ENCODE measurements at places on chromosomes 3 and 15.

- no peak for DNase-seq
Measured at GRCh38 chr3:72593881-72594397, 254.3 kb downstream of the SHQ1 start.

GRCh38 chr15:41022487-41023090 is 69.3 kb downstream of the CHAC1 start:
- peak; percentile 45 for DNase-seq

DNA sequence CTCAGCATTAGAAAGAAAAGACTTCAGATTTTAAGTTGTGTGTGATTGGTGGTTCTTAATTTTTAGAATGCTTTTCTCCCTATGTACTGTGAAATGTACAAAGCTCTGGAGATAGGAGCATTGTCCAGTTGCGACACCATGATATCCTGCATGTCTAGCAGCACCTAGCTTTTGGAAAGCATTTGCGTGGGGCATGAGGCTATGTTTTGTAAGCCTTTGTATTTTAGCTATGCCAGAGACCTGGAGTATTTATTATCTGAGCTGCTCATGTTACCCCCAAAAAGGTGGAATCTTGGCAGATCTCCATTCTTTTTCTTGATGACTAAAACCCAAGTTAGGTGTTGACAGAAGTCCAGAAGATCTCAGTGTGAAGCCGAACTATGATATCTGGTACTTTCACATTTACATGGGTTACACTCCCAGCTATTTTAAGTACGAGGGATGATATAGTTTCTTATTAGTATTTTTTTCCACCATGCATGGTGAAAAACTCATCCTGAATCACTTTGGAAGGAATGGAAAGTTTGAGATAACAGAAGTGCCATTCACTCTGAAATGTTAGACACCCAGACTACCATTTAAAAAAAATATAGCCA is 126.7 kb upstream of the SAMMSON start:
- no peak for DNase-seq

DNA sequence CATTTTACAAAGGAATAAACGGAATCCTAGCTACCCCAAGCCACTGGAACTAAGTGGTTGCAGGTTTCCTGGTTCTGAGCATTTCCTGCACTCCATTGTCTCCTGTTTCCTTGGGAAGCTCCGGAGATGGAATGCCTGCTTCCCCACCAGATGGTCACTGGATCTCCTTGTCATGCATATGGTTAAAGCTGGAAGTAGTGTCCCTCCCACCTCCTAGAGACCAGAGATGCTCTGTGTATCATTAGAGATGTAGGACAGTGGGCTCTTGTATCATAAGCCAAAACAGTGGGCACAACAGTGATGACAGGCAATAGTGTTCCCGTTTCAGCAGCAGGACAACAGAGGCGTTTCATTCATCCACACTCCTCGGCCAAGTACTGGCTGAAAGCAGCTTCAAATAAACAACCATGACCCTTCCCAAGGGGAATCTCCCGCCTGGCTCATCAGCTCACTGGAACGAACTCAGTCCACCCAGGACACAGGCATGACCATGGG is 136.2 kb upstream of the EIF1B start:
- DNase-seq, result no peak

GRCh38 chr15:35486296-35486695 is 59.7 kb downstream of the DPH6 start:
- DNase-seq, result no peak

DNA sequence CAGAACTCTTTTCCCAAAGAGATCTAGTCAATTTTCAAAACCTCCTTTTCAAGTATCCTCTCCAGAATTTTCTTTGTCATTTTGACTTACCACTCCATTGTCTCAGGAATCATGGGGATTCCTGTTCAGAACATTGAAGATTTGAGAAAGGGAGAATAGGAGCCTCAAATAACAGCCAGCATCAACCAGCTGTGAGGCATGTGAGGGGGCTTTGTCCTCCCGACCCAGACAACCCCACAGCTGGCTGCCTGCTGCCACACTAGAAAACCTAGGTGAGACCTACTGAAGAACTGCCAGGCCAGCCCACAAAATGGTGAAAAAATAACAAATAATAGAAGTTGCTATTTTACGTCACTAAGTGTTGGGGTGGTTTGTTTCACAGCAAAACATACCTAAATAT is 5.9 kb upstream of the ARHGEF26 start:
- DNase-seq, result no peak

DNA sequence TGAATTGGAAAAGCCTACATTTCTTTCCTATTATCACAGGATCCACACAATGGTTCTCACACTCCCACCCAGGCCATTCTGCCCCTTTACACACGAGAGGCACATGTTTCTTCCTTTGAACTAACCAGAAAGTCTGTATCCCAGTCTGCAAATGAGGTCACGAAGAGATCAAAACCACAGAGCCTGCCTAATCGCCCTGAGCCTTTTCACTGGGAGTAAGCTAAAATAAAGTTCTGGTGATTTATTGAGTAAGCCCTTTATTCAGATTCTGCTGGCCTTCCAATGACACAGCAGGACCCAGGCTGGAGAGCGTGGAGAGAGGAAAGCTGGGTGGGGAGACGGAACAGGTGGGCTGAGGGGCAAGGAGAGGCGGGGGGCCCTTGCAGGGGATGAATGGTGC is 78.7 kb downstream of the ATP1B3 start:
- no peak for DNase-seq

DNA sequence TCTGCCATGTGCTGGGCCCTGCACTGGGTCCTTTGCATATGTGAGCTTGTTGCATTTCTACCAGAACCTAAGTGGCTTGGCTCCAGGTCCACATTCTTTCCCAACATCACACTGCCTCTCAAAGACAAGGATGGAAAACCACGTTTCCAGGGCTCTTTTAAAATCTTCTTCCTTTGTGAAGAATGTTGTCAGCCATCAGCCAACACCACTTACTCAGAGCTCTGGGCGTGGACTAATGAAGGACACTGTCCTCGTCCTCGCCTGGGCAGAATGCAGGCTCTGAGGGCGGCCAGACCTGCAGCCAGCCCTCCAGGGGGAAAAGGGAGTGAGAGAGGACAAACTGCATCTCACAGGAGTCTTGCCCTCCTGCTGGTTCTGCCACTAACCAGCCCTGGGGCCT is 49.7 kb downstream of the MAGEF1 start:
- DNase-seq, result no peak

- DNase-seq, result no peak
Measured at GRCh38 chr3:32571192-32571485, 481 bp upstream of the DYNC1LI1 start.
